Cortex of kidney (tissue), 1 donor: ENCODE measurements at places on chromosomes 13 and 19.

DNA sequence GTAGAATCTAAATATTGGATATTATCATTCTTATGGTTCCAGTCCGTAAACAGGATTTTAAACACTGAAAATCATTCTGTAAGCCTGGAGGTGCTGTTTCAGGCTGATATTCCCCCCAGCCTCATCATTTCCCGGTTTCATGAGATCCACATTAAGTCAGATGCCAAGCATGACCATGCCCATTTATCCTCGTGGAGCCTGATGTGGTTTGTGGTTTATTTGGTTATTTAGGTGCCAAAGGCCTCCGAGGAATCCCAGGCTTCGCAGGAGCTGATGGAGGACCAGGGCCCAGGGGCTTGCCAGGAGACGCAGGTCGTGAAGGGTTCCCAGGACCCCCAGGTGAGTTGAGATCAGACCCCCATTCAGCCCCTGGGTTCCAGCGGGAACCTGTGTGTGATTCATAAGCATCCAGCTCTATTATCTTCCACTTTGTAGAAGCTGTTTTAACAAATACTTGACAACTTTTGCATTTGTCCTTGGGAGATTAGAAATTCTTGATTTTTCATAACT lies 92.5 kb downstream of the RAB20 start:
- no peak for DNase-seq

DNA sequence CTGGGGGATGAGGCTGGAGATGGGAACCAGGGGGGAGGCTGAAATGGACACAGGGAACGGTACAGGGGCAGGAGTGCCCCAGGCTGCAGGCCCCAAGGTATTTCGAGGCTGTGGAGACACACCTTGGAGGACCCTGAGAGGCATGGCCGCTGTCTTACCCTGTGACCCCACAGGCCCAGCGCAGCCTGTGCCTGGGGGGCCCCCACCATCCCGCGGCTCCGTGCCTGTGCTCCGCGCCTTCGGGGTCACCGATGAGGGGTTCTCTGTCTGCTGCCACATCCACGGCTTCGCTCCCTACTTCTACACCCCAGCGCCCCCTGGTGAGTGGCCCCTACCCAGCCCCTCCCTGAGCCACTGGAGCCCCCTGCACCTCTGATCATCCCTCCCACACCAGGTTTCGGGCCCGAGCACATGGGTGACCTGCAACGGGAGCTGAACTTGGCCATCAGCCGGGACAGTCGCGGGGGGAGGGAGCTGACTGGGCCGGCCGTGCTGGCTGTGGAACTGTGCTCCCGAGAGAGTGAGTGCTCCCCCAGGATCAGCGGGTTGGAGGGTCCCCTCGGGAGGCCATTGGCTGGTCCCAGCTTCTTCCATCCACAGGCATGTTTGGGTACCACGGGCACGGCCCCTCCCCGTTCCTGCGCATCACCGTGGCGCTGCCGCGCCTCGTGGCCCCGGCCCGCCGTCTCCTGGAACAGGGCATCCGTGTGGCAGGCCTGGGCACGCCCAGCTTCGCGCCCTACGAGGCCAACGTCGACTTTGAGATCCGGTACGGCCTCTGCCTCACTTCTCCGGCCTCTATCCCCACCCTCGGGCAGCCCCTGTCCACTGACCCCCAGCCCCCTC lies 16.9 kb upstream of the SPIB start:
- DNase-seq, result no peak

GRCh38 chr13:43074824-43075510 lies 51.6 kb downstream of the DNAJC15 start:
- no peak for DNase-seq

DNA sequence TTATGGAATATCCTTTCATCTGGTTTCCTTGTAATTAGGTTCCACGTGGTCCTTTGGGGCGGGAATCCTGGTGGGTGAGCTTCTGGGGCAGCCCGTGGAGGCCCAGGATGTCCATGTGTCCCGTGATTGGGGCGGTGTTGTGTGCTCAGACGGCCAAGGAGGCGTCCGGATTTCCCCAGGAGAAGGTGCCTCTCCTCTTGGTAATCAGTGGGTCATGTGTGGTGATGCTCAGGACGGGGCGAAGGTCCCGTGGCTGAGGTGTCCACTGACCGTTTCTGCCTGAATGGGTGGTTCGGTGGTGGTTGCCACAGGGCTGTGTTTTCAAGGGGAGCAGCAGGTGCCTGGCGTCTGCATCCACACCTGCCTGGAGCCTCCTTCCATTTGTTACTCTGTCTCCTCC lies 52.2 kb upstream of the F7 start:
- no peak for DNase-seq

GRCh38 chr13:75787249-75787928 lies 151.3 kb downstream of the LMO7 start:
- DNase-seq, result no peak
